ENCODE measurements at places on chromosomes 16 and 17. TPM values are rescaled to one million over a fixed set of nuclear protein-coding genes. Genes with fewer than 3 reads are reported as not detected.

The SDR42E1 gene
- total RNA-seq: 3.2 TPM

The NPIPA3 gene
- 1.4 TPM for total RNA-seq

The ADAD2 gene
- not detected for total RNA-seq

The KRTAP9-8 gene
- total RNA-seq: not detected

The TMEM107 gene
- 20.0 TPM for total RNA-seq

The SLFN14 gene
- not detected for total RNA-seq

GRCh38 chr17:59746849-59747445 lies 39.5 kb downstream of the VMP1 start:
- no peak for DNase-seq

GRCh38 chr17:76579281-76579680 lies 6.4 kb downstream of the ST6GALNAC2 start:
- DNase-seq: no peak

- no peak for DNase-seq
Measured at GRCh38 chr16:17757808-17758207, 287.0 kb upstream of the XYLT1 start.

- no peak for DNase-seq
Measured at GRCh38 chr16:35450648-35451047, 1991.2 kb downstream of the TP53TG3F start.

DNA sequence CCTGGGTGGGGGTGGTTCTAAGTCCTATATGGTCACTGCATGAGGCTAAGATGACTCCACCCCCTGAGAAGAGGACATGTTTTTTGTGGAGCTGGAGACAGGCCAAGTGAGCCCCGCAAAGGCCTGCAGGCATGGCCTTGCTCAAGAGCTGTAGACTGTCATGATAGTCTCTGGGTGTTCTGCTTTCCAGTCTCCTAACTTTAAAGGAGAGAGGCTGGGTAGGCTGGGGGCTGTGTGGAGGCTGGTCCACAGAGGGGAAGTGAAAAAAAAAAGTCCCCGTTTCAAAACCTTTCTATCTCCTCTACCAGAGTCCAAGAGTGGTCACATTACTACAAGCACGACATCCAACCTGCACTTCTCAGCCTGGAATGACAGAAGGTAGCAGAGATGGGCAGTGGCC lies 27.1 kb downstream of the CDRT4 start:
- DNase-seq: no peak

DNA sequence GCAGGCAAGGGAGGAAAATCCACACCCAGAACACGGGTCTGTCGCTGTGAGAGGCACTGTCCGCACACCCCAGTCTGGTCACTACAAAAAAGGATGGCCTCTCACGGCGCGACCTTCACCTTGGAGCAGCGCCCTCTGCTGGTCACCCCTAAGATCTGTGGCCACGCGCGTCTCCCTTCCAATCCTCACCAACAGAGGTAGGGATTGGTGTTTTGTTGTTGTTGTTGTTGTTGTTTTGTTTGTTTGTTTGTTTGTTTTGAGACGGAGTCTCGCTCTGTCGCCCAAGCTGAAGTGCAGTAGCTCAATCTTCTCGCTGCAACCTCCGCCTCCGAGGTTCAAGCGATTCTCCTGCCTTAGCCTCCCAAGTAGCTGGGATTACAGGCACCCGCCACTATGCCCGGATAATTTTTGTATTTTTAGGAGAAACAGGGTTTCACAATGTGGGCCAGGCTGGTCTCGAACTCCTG lies 15.0 kb upstream of the C17orf58 start:
- DNase-seq: no peak

GRCh38 chr16:57185446-57185944 lies 344 bp downstream of the PSME3IP1 start:
- DNase-seq: no peak

GRCh38 chr17:19673623-19674022 lies 25.1 kb downstream of the ALDH3A2 start:
- DNase-seq: no peak

DNA sequence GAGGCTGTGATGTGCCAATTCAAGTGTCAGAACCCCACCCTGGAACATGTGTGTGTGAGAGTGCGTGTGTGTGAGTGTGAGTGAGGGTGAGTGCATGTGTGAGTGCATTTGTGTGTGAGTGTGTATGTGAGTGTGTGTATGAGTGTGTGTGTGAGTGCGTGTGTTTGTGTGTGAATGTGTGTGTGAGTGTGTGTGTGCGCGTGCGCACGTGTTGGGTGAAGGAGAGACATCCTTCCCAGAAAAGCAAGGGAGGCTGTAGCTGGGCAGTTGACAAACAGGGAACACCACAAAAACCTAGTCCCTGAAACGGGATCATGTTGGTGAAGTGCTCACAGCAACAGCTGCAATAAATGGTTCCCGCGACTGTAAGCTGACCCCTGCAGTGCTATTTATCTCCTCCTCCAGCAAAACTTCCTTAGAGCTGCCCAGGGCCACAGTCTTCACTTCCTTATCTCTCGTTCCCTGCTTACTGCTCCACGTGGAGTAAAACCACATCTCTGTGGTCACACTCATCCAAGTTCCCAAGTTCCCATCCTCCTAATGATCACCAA lies 40.1 kb upstream of the RPL38 start:
- no peak for DNase-seq

DNA sequence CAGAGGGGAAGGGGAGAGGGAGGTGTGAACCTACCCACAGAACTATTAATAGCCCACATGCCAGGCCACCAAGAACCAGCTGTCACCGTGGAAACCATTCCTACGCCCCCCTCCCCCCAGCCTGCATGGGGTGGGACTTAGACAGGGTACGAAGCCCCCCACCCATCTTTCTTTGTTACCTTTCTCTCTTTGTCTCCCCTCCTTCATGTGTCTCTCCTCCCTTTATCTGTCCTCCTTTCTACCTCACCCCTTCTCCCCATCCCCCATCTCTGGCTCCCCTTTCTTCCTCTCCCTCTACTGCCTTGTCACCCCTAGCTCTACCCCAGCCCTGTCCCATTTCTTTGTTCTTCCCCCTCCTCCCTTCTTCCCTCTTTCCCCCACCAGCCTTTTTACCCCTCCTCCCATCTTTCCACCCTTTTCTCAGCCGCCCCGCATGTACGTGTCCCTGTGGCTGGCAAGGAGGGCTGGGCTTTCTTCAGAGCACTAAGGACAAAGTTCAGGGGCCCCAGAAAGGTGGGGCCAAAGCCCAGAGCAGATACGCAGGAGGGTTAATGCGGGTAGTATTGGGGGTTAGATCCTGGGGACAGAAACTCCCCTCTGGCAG lies 8.0 kb downstream of the THRA start:
- no peak for DNase-seq
